ENCODE measurements at places on chromosomes 1 and 21.
A peak's percentile ranks its signal among the peaks of the same experiment; 100 is the strongest.

DNA sequence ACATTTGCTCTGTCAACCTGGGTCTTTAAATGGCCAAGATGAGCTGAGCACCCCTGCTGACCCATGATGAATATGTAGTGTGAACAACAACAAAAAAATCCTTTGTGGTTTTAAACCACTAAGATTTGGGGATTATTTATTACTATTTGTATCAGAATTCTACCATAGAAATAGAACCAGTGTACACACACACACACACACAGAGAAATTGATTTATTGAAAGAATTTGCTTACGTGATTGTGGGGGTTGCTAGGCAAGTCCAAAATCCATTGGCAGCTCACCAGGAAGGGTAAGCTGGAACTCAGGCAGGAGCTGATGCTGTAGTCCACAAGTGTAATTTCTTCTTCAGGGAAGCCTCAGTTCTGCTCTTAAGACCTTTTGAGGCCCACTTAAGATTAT, 82.5 kb upstream of the MAP1LC3C start:
- no peak for DNase-seq

GRCh38 chr1:232250838-232251237, 379.1 kb downstream of the SIPA1L2 start:
- no peak for DNase-seq

- DNase-seq, result peak; percentile 43
Measured at GRCh38 chr1:236395230-236395946, 1.3 kb downstream of the EDARADD start.

- no peak for DNase-seq
Measured at GRCh38 chr1:1243807-1244191, 2.7 kb downstream of the C1QTNF12 start.

GRCh38 chr1:219031809-219032208, 141.9 kb upstream of the LYPLAL1 start:
- DNase-seq, result no peak

GRCh38 chr1:3553166-3553939, 58.0 kb downstream of the MEGF6 start:
- DNase-seq, result no peak

GRCh38 chr1:15757575-15758342, 836 bp upstream of the FBLIM1 start:
- DNase-seq, result no peak

GRCh38 chr1:64363111-64363510, 106.8 kb upstream of the CACHD1 start:
- DNase-seq, result no peak

DNA sequence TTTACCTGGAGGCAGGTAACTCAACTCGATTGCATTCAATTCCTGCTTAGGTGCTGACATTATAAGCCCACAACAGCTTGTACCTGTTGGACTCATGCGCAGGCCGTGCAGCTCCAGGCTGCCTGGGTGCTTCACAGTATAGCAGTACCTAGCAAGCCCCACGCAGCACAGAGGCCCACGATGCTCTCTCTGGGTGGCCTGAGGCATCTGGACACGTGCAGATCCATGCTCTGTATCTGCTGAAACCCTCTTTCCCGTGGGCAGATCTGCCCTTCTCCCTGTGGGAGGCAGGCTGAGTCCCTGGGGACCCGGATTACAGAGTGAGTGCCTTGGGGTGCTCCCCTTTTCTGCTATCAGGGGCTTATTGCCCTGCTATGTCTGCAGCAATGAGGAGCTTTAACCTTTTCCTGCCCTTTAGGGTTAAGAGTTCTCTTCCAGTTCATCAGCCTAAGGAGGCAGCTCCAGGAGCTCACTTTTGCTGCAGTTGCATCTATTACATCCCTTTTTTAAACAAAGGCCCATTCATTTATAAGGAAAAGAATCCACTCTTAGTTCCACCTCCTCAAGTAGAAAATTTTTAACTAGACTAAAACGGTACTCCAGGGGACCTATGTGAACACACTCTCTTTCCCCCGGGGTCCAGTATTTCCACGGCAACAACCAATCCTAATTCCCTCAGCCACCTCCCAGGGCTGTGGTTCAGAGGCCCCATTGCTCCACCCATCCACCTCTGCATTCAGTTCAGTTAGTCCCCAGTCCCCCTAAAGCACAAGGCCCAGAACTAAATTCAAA, 19.3 kb downstream of the ITPKB start:
- no peak for DNase-seq

DNA sequence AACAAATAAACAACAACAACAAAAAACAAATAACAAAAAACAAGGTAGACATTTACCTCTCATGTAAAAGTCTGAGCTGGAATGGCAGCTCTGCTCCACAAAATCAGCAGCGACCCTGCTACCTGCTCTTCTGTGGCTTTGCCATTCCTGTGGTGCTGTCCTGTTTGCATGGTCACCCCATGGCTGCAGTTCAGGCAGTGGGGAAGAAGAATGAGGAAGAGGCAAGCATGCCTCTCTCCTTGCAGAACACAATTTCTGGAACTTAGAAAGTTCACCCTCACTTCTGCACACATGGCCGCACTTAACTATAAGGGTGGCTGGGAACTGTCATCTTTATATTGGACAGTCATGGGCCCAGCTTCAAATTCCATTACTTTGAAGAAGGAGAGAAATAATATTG, 84.8 kb upstream of the GNG12 start:
- DNase-seq, result no peak

- no peak for DNase-seq
Measured at GRCh38 chr1:241101622-241102021, 255.4 kb downstream of the RGS7 start.

GRCh38 chr1:79982211-79982610, 975.7 kb upstream of the ADGRL4 start:
- DNase-seq, result no peak

GRCh38 chr1:44648529-44649250, 25.6 kb downstream of the TMEM53 start:
- DNase-seq, result no peak

DNA sequence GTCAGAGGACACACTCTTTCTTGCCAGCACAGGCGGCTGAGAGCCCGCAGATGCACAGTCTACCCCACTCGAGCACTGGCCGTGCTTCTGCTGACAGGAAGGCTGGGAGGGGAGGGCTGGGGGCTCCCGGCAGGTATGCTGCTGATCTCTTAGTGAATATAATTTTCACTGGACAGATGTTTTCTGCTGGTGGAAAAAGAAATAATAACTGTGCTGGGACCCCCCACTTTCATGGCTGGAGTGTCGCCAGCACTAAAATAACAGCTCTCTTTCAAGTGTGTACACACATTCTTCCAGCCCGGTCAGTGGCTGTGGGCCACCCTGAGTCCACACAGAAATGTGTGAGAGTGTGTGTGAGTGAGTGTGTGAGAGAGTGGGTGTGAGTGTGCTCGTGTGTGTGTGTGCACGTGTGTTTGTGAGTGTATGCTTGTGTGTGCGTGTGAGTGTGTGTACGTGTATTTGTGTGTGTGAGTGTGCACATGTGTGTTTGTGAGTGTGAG, 167.7 kb upstream of the USP24 start:
- no peak for DNase-seq

DNA sequence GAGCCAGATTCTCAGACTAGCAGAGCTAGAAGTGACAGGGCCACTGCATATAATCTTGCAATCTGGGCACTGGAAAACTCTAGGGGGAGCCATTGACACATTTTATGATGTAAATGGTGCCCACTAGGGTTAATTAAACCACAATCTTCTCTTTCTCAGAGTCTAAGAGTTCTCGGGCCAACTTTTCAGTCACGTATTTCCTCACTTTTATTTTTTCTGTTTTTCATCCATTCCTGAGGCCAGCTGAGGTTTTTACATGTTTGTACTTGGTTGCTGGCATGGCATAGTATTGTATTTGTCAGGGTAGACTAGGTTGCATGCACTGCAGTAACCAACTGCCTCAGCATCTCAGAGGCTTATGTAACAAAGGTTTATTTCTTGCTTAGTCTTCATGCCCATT, 138.2 kb downstream of the ZNF326 start:
- no peak for DNase-seq

DNA sequence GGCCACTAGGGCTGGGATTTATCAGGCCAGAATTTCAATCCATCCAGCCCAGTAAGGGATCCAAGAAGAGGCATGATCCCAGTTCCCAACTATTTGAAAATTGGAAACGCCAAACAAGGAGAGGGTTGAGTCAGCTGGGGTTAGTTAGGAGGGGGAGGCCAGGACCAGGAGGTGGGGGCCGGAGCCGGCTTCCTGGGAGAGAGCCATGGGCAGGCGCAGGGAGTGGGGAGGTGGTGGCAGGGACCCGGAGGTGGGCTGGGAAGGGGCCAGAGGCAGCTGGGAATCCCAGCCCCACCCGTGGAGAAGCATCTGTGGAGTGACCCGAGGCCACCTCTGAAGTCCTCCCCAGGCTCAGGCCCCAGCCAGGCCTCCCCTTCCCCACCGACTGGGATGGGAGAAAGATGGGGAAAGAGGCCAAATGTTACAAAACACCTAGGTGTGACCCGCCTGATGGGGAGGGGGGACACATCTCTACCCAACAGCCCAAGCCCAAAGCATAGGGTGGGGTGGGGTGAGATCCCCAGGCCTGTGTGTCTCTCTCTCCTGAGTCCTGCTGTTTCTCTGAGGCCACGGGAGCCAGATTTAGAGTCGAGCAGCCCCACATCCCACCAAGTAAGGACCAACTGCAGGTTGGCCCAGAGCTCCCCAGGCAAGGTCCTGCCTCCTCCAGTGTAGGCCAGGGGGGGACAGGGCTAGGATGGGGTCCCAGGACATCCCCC, 10.1 kb downstream of the HSPG2 start:
- DNase-seq, result no peak

GRCh38 chr1:20936216-20936615, 149.1 kb upstream of the HP1BP3 start:
- DNase-seq, result no peak

GRCh38 chr21:26852423-26852822, 7.2 kb upstream of the ADAMTS1 start:
- no peak for DNase-seq

DNA sequence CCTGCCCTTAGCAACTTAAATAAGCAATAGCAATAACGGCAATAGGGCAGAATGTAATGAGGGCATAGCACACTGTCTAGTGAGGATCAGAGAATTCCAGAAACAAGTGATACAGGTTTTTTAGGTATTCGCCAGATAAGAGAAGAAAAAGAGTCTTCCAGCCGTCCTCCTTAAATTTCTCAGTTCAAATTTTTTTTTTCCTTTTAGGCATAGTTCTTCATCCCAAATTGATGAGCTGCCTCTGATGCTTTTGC, 1.8 kb downstream of the PIGV start:
- no peak for DNase-seq

DNA sequence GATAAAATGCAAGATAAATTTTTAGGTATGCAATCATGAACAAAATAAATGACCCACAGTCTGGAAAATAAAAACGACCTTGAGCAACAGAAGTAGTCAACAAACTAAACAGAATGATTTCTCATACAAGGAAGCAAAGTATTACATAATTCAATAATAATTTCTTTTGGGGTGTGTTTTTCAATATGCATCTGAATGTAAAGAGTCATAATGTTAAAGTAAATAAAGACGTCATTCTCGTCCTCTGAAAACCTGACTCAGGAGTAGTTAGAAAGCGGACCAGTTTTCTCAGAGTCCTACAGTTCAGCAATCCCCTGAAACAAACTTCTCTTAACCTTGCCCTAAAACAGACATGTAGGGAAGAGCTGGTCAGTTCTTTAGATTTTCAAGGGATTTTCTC, 18.6 kb downstream of the CDC42BPA start:
- no peak for DNase-seq

- no peak for DNase-seq
Measured at GRCh38 chr1:103239034-103239433, 130.7 kb upstream of the COL11A1 start.

GRCh38 chr1:180674603-180675530, 43.0 kb downstream of the XPR1 start:
- DNase-seq, result no peak

DNA sequence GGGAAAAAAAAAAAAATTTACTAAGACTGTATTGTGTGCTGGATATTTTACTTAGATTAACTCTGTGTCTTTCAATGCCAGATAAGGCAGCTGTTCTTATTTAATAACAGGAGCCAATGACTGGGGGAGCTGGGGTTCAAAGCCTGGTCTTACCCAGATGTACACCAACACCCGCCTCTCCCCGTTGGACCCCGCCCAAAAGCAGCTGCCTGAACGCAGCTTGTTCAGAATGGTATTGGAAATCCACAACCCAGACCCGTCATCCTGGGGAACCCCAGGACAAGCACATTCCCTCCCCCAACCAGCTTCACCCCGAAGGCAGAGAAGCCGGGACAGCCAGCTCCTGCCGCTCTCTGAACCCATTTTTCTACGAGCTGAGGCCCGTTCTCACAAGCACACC, 113.6 kb upstream of the TMPRSS2 start:
- no peak for DNase-seq

GRCh38 chr1:42463921-42464320, 835 bp downstream of the CCDC30 start:
- DNase-seq, result no peak

DNA sequence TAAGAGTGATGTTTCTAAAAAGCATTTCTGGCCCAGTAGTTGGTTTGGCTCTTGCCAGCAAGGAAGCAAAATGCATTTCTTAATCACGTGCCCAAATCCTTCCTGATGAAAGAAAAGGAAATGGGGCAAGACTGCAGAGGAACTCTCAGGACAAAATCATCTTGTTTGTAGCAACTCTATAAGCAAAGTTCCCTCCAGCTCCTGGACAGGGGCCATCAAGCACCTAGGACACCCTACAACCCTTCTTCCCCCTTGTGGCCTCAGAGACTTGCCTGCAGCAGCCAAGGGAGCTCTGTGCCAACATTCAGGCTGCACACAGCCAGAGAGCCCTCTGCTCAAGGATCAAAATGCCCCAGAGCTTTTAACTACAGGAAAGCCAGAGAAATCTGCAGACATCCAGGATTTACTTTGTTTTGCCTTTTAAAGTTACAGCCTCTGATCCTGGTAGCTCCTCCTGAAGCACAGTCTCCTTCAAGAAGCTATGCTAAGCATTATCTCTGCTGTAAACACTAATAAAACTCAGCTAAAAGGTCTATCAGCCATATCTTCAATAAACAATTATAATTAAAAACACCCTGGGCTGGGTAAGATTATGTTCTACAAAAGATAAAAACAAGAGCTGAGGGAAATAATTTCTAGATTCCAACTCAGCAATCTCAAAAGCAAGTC, 105.0 kb downstream of the KIAA0319L start:
- DNase-seq, result no peak

DNA sequence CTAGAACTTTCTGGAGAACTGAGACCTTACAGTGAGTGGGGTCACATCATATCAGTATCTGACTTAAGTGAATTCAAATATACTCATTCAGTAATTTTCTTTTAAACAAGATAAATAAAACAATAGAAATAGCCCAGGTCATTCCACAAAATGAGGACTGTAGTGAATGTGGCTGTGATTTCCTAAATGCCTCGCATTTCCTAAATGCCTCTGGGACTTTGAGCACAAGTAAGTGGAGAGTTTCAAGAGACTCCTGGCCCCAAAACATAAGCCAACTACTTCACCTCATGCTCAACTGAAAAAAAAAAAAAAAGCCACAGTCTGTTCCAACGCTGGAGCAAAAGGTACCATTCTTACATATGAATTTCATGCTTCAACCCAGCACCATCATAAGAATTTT, 81.5 kb downstream of the ZNF281 start:
- DNase-seq, result no peak

DNA sequence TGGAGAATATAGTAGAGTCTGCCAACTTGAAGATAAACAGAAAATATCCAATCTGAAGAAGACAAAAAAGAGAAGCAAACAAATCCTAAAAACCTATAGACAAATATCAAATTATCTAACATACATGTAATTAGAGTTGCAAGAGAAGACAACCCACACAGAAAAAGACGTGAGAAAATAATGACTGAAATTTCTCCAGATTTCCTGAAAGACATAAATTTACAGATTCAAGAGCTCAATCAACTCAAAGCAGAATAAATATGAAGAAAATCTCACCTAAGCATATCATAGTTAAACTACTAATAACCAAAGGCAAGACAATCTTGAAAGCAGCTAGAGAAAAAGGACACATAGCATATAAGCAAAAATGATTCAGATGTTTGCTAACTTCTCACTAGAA, 261.2 kb upstream of the NFIA start:
- DNase-seq, result no peak

All from T-helper 1 cell (primary cell).